Daoy (cell line): ENCODE measurements at places on chromosomes 2 and 18. TPM values are rescaled to one million over a fixed set of nuclear protein-coding genes. Genes with fewer than 3 reads are reported as not detected.

The LHCGR gene
- not detected in 2 replicates for total RNA-seq

DNA sequence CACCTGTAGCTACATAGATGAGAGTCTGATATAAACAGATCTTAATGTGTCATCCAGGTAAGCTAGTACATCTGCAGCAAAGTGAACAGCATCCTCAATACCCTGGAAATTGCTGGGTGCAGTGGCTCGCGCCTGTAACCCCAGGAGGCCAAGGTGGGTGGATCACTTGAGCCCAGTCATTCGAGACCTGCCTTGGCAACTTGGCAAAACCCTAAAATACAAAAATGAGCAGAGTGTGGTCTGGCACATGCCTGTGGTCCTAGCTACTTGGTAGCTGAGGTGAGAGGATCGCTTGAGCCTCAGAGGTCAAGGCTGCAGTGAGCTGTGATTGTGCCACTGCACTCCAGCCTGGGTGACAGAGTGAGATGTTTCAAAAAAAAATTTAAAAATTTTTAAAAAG is 233.9 kb upstream of the SP5 start:
- DNase-seq = no peak

GRCh38 chr18:57922885-57923284 is 119.8 kb upstream of the ATP8B1 start:
- DNase-seq = no peak

- DNase-seq = peak; percentile 41
Measured at GRCh38 chr2:46299365-46300263, 2.4 kb downstream of the EPAS1 start.

- no peak for DNase-seq
Measured at GRCh38 chr18:48840491-48840877, 110.3 kb downstream of the SMAD7 start.

DNA sequence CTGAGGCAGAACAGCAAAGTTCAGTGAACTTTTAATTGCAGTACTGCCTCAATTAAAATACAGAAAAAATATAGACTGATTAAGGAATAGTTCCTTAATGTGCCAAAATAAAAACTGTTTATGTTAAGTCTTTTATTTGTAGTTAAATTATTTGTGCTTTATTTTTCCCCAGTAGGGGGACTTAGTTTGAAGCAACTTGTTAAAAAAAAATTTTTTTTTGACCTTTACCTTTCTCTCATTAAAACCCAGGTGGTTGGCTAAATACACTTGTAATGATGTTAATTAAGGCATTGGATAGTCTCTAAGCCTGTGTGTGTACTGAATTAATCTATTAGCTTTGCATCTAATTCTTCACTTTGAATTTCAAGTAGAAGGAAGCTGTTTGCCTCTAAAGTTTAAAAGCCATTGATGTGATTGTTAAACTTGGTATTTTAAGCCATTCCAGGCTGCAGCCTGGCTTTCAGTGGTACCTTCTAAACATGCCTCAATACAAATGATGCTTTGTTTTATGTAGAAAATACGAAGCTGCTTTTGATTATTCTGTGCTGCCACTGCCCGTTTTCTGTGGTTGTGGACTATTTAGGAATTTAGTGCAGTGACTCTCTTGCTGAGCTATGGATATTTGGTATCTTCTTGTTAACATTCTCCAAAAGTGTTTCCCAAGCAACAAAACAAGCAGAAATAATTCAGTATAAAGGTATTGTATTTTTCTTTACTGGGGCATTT is 102.9 kb downstream of the TANC1 start:
- DNase-seq = no peak
